Cortex of kidney (tissue), 1 donor: ENCODE measurements at places on chromosomes 3 and 15.

DNA sequence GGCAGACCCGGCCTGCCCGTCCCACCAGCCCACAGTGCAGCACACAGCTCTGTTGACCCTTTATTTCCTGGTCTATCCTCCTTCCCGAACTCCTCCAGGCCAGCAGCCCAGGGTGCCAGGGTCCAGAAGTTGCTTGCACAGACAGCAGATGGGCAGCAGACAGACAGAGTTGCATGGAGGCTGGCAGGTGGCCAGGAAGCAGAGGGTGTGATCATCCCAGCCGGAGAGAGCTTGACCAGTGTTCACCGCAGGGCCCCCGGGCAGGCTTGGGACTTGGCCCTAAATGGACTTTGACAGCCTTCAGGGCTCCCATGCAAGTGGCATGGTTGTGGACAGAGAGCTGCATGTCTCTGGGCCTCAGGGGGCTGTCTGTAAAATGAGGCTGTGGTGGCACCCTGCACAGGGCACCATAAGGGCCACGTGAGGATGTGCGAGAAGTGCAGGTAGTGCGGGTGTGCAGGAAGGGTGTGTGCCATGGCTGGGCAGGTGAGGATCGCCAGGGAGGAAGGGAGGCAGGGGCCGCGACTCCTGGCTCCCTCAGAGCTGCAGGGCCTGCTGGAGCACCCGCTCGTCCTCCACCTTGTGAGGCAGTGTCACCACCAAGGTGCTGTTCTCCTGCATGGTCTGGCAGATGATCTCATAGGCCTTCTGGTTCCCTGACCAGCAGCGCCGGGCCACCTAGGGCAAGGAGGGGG is 6.3 kb upstream of the ZXDC start:
- DNase-seq: no peak

- DNase-seq: no peak
These were observed 118.7 kb downstream of the NUP210 start for GRCh38 chr3:13301286-13301987.

GRCh38 chr15:43989938-43990337 is 163.1 kb downstream of the WDR76 start:
- no peak for DNase-seq

- no peak for DNase-seq
These were observed 60.7 kb downstream of the RPL22L1 start for GRCh38 chr3:170809007-170809974.

GRCh38 chr3:43999728-44000319 is 241.9 kb upstream of the TOPAZ1 start:
- DNase-seq: no peak
